ENCODE measurements at places on chromosomes 1 and 21.
A peak's percentile ranks its signal among the peaks of the same experiment; 100 is the strongest.

DNA sequence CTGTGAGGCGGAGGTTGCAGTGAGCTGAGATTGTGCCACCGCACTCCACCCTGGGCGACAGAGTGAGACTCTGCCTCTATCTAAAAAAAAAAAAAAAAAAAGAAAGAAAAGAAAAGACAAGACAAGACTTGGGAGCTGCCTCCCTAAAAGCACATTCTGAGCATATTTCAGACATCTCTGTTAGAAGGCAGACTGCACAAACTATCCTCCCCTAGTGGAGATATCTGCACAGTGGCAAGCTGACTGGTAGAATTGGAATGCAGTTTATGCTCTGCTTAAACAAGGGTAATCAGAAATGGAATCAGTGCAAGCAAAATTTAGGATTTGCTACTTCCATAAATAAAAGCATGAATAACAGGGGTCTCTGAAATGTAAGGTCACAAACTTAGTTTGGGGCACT is 31.8 kb downstream of the GNG4 start:
- peak; percentile 22 for DNase-seq

DNA sequence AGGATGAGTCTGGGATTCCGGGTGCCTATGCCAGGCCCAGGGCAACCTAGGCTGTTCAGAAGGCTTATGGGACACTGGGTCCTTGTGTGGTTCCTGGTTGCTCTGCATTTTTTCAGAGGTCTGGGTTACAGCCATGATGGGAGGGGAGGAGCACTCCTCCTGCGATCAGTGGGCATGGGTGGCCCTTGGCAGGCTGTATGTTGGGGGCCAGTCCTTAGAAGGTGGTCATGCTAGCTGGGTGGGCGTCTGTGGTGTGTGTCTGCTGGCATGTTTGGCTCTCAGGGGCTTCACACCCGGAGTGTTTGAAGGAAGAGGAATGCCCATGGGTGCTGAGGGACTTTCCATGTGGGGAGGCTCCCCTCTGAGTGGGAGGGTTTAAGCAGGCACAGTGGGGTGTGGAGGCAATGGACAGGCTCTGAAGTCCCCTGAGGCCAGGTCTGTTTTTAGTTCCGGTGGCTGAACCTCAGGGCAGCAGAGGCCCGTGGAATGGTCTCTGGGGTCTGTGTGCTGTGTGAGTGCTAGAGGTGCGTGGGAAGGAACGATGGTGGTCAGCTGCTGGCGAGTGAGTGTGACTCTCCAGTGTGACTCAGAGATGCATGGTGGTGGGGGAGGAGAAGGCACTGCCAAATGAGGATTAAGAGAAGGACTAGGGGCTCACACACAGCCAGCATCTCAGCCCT is 25.3 kb downstream of the CACNA1E start:
- no peak for DNase-seq

- DNase-seq: no peak
These were observed 87.8 kb downstream of the ERG start for GRCh38 chr21:38410466-38410865.

DNA sequence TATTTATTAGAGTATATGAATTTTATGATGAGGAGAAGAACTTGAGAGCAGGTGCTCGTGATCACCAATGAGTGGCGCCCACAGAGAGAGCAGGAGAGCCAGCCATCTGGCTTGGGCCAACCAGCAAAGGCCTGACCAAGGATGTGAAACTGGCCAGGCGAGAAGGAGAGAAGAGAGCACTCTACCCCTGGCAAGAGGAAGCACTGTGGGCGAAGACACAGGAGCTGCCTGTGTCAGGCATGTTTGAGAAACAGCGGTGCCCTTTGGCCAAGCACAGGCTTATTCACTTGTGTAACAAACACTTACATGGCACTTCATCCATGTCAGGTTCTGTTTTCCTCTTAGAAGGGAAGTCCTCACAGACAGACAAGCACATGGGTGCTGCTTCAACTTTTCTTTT is 4.2 kb upstream of the SIPA1L2 start:
- no peak for DNase-seq

- no peak for DNase-seq
These were observed 27.0 kb downstream of the PDE9A start for GRCh38 chr21:42680429-42680828.

GRCh38 chr1:178048426-178048825 is 45.5 kb upstream of the RASAL2 start:
- DNase-seq: no peak

- DNase-seq: no peak
These were observed 364.0 kb upstream of the DUSP10 start for GRCh38 chr1:222105861-222106260.

DNA sequence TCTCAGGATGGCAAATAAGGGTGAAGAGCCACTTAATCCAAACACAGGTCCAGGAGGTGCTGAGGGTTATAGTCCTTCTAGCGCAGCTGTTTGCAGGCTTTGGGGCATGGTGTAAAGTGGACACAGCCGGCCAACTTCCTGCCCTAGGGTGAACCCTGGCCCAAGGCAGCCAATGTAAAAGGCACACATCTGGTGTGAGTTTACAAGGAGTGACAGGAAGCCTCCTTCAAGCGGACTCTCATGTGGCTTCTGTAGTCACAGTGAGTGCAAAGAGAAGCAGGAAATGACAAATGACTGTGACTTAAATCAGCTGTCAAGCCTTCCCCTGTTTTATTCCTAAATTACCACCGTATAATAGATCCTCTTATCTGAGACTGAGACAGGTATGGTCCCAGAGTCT is 213.0 kb downstream of the CRB1 start:
- no peak for DNase-seq

DNA sequence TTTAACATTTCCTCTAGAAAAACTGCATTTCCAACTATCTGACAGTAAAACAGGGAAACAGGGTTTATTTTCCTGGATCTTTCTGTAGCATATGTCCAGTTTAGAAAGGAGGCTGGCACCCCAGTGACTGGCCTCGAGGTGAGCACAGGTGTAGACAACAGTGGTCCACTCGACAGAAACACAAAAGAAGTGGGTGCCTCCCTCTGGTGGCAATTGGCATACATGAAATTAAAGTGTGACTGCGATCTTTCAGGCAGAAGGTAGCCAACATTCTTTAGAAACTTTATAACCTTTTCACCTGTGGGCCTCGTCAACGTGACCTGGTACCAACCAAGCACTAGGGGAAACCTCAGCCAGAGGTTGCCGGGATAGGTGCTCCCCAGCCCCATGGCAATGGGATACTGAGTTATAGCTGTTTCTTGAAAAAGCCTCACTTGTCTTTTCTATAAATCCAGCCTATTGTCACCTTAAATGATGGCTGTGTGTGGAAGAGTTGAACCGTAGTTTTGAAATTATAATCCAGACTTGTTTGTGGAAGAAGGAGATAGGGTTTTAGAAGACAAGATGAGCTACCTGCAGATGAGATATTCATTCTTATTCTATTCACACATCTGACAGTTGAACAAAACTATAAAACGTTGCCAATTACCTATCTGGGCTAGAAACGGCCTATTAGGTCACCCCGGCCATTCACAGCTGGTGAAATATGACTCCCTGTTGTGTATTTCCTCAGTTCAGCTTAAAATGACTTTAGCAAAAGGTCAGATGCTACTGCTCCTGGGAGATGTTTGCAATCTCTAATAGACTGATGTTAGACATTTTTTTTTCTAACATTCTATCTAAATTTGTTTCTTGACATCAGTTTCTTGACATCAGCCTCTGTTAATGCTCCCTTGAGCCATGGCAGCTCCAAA is 44.3 kb downstream of the PCP4 start:
- DNase-seq: no peak

DNA sequence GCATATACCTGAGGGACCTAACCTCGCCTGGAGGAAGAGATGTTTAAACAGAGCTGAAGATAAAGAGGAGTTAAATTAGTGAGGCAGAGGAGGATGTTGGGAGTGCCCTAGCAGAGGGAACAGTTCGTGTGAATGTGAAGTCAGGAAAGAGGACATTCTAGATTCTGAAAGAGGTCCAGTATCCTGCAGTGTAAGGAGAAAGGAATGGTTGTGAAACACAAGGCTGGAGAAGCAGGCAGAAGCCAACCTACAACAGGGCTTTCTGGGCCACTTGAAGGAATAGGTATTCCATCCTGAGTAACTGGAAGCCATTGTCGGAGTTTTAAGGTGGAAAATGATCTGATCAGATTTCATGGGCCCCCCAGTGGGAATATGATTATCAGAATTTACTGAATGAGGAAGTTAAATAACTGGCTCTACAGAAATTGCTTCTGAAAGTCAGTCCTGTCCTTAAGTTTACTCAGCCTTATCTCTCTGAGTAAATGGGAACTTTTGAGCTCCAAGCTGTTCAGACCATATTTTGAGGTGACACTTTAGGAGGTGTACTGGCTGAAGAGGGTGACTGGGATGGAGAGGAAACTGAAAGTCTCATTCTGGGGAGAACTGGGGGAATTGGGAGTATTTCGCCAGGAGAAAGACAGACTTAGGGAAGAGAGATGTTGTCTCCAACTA is 24.4 kb upstream of the FAAH start:
- no peak for DNase-seq

GRCh38 chr1:75712306-75712705 is 12.2 kb upstream of the ACADM start:
- DNase-seq: no peak

Measured in astrocyte of the spinal cord (primary cell).